ENCODE measurements at places on chromosomes 3 and 15. TPM values are rescaled to one million over a fixed set of nuclear protein-coding genes. Genes with fewer than 3 reads are reported as not detected.
A peak's percentile ranks its signal among the peaks of the same experiment; 100 is the strongest.

- DNase-seq, result no peak
Measured at GRCh38 chr3:23698652-23699313, 107.0 kb upstream of the UBE2E1 start.

DNA sequence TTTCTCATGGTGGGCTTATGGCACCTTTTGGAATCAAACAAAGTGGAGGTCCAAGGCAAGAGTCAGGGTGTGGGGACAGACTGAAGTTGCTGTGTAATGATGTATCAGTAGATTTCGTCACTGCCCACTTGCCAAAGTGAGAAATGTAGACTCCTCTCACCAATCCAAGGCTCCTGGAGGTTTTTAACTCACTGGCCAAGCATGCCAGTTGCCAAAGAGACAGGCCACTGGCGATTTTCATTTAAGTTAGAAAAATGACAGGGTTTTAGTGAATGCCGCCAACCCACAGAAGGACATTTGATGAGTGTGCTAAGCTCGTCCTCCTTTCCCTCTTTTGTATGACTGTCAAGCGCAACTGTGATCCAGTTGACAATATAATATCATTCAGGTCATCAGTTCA lies 209.2 kb downstream of the FEZF2 start:
- no peak for DNase-seq

DNA sequence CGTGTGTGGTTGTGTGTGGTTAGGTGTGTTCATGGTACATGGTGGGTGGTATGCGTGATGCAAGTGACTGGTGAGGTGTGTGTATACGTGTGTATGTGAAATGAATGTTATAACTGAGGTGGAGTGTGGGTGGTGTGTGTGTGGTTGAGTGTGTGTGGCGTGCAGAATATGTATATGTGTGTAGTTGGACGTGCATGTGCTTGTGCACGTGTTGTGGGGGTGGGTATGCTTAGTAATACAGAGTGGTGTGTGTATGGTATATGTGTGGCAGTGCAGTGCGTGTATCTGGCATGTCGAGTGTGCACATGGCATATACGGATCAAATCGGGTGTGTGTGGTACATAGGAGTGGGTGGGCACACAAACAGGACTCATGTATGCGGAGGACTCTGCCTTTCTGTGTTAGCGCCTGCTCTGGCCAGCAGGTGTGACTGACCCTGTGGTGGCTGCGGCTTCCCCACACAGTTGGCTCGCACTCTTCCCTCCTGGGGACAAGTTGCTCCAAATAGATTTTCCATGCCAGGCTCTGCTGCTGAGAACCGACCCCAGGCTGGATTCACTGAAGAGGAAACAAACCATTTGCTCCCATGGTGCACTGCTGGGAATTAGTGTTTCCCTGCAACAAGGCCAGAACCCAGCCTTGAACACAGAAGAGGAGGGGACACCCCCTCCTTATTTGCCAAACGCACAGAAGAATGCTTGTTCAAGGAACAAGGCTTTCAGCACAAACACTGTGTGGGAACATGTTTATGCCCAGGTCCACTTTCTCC lies 1.2 kb upstream of the C3orf70 start:
- peak; percentile 22 for DNase-seq

DNA sequence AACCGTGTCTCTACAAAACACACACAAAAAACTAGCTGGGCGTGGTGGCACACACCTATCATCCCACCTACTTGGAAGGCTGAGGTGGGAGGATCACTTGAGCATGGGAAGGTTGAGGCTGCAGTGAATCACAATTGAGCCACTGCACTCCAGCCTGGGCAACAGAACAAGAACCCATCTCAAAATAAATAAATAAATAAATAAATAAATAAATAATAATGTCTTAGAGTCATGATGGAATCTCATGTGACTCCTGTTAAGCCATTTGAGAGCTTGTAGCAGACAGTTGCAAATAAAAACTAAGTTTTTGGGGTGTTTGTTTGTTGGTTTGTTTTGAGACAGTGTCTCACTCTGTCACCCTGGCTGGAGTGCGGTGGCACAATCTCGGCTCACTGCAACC lies 33.2 kb downstream of the SLC12A1 start:
- DNase-seq, result no peak

DNA sequence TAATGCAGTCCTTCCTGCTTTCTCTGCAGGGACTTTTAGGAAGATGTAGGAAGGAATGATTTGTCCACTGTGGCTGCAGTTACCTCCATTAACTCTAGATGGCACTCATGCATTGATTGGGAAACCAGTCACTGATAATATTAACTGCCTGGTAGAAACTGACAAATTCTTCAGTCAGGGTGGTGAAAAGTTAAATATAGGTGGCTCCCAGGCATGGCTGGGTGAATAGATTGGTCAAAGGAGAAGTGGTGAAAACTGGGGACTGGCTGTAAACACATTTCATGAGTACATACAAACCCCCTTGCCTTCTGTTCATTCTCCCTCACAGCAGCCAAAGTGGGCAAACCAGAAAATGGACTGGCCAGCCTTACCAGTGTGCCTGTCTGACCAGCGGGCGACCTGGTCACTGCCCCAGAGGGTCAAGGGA lies 333.4 kb downstream of the THSD4 start:
- no peak for DNase-seq

DNA sequence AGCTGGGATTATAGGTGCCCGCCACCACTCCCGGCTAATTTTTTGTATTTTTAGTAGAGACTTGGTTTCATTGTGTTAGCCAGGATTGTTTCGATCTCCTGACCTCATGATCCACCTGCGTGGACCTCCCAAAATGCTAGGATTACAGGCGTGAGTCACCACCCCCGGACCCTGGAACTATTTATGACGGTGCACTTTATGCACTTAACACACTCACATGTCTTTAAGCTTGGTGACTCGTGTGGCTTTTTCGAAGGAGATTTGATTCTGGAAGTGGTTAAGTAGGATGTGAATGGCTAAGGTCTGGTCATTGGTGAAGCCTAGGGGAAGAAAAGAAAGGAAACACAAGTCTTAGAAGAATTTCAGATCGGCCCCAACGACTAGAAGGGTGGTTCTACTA lies 20.3 kb downstream of the BBS4 start:
- no peak for DNase-seq

The SLC2A2 gene
- not detected for total RNA-seq

The AGBL1 gene
- 15.5 TPM for total RNA-seq

GRCh38 chr3:179098388-179099077 lies 26.9 kb upstream of the ZMAT3 start:
- no peak for DNase-seq

DNA sequence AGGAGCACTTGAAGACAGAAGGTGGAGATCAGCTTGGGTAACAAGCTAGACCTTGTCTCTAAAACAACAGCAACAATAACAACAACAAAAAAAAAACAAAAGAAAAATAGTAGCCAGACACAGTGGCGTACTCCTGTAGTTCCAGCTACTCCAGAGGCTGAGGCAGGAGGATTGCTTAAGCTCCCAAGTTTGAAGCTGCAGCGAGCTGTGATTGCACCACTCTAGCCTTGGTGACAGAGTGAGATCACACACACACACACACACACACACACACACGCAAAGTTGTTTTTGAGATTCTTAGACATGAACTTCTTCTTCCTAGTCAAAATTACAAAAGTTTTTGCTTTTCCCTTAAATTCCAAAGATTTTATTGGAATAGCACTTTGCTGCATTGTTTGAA lies 93.0 kb upstream of the IGSF10 start:
- DNase-seq, result peak; percentile 60

- DNase-seq, result no peak
Measured at GRCh38 chr3:31247850-31248562, 284.7 kb upstream of the STT3B start.

GRCh38 chr3:190385731-190386688 lies 2.0 kb upstream of the CLDN16 start:
- DNase-seq, result no peak

The CIP2A gene
- 3.1 TPM for total RNA-seq

The PLA2G4D gene
- total RNA-seq, result not detected

The PLA2G4F gene
- total RNA-seq, result 86.6 TPM

- no peak for DNase-seq
Measured at GRCh38 chr15:92385096-92385495, 8.6 kb upstream of the ST8SIA2 start.

- no peak for DNase-seq
Measured at GRCh38 chr3:191343913-191344312, 13.6 kb upstream of the UTS2B start.

The SUCNR1 gene
- 3.3 TPM for total RNA-seq

DNA sequence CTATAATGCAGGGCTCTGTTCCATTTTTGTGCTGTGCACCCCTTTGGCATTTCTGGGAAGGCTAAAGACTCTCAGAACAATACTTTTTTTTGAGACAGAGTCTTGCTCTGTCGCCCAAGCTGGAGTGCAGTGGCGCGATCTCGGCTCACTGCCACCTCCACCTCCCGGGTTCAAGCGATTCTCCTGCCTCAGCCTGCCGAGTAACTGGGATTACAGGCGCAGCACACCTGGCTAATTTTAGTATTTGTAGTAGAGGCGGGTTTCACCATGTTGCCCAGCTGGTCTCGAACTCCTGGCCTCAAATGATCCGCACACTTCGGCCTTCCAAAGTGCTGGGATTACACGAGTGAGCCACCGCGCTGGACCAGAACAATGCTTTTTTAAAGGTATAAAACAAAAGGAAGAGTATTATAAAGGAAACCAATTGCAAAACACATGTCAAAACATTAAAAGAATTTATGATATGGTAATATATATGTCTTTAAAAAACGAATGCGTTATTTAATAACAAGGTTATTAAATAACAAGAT lies 999 bp downstream of the SQOR start:
- DNase-seq, result no peak

DNA sequence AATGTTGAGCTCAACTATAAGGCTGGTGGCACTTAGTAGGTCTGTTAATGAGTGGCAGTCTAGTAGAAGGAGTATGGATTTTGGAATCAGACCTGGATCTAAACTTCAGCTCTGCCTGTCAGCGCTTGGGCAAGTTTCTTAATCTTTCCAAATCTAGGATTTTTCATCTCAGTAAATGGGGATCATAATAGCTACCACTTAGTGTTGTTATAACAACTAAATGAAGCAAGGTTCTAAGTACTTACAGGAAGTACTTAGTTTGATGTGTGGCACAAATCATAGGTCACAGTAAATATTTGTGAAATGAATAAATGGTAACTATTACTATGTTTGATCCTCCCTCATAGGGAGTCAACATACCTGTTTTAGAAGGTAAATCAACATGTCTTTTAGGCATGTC lies 31.4 kb downstream of the SLC49A4 start:
- no peak for DNase-seq

GRCh38 chr3:59750391-59750790 lies 700.6 kb upstream of the CFAP20DC start:
- no peak for DNase-seq
